Choroid plexus epithelial cell (primary cell): ENCODE measurements at places on chromosomes 13 and 19.

DNA sequence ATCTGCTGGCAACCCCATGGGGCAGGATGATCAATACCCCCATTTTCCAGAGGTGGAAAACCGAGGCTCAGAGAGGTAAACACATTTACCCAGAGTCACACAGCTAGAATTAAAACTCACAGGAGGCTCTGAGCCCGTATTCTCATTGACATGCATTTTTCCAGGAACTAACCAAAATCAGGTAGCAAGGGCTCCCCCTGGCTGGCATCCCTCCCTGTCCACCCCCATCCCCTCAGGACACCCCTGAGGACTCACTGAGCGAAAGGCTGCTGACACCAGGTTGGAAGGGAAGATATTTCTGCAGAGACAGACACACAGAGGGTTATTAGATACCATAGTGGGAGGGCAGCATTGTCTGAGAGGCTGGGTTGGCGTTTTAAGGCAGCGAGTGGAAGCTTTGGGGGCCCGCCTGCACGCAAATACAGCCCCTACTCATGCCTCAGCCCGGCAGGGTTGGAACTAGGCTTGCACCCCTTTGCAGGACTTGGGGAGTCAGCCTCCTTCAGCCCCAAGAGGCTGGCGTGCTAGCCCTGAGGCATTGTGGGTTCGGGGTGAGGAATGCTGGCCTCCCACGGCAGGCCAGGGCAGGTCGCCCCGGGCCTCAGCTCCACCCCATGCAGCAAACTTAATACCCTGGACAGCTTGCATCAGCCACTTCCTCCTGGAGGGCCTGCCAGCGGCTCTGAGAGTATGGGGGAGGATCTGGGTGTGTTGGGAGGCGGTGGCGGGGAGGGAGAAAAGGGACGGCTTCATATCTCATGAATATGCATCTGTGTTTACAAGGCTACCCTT is 3.9 kb downstream of the SLC1A5 start:
- peak; percentile 93 for DNase-seq

DNA sequence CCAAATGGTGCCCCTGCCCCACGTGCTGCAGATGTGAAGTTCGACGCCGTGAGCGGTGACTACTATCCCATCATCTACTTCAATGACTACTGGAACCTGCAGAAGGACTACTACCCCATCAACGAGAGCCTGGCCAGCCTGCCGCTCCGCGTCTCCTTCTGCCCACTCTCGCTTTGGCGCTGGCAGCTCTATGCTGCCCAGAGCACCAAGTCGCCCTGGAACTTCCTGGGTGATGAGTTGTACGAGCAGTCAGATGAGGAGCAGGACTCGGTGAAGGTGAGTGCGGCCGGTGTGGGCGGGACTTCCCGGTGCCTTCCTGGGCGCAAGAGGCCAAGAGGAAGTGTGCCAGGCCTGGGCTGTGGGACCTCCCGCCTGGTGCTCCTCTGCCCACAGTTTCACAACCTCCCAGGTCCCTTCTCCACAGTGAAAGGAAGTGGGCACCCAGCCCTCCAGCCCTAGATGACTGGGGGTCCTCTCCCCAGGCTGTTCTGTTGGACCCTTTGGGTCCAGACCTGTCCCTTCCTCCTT is 14.1 kb upstream of the RELB start:
- DNase-seq = no peak

DNA sequence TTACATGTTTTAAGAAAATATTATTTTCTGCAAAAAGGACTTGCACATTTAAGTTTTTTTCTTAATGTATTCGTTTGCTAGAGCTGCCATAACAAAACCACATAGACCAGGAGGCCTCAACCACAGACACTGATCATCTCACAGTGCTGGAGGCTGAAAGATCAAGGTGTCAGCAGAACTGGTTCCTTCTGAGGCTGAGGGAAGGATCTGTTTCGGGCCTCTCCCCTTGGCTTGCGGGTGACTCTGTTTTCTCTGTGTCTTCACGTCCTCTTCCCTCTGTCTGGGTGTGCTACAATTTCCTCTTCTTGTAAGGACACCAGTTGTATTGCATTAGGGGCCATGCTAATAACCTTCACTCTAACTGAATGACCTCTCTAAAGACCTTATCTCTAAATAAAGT is 364.2 kb downstream of the IRS2 start:
- DNase-seq = peak; percentile 13

- peak; percentile 24 for DNase-seq
Observed at GRCh38 chr13:30639671-30640070, 22.0 kb downstream of the USPL1 start.

DNA sequence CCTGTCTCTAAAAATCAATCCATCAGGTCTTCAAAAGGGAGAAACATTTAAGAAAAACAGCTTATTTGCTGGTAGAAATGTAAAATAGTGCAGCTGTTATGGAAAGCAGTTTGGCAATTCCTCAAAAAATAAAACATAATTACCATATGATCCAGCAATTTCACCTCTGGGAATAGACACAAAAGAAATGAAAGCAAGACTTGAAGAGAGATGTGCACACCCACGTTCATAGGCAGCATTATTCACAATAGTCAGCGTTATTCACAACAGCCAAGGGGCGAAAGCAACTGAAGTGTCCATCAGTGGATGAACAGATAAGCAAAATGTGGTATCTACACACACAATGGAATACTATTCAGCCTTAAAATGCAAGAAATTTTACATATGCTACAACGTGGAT is 45.1 kb upstream of the DOCK9 start:
- DNase-seq = no peak

DNA sequence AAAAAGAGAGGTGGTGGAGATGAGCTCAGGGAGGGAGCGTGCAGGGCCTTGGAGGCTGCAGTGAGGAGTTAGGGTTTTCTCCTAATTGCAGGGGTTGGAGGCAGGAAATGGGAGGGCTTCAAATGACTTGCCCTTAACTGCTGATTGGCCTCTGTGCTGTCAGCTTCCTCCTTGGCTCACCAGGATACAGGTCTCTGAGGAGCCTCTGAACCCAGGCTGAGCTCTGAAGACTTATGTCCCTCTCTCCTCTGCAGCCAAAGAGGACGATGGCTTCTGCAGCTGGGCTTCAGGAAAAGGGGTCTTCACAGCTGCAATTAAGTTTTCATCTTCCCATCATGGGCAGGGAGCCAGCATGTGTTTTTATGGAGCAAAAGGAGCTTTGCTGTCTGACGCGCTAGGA is 6.7 kb upstream of the RANBP3 start:
- DNase-seq = no peak

GRCh38 chr13:30857636-30858035 is 48.4 kb upstream of the MEDAG start:
- no peak for DNase-seq

DNA sequence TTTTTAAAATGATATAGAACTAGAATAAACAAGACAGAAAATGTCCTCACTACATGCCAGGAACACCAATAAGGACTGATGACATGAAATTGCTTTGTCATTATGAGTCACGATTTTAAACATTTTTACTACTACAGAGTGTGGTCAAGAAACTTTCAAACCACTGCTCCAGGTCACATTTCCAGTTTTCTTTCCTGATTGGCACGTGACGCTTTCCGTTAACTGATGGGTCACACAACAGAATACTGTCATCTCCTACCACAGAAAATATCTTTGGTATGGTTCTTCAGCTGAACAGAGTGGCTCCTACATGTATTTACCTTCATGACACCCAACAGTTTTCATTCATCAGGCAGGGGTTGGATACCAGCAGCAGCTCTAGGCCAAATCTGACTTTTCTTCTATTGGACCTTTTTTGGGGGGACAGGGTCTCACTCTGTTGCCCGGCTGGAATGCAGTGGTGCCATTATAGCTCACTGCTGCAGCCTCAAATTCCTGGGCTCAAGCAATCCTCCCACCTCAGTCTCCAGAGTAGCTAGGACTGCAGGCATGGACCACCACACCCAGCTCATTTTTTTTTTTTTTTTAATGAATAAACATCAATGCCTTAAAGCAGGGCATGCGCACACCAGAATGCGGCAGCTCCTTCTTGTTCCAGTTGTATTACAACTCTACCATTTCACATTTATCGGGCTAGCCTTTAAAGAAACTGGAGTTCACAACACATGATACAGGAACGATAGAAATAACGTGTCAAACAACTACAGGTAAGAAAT is 147.4 kb downstream of the RNF17 start:
- peak; percentile 58 for DNase-seq

- no peak for DNase-seq
Observed at GRCh38 chr19:29259867-29260281, 46.9 kb upstream of the UQCRFS1 start.

DNA sequence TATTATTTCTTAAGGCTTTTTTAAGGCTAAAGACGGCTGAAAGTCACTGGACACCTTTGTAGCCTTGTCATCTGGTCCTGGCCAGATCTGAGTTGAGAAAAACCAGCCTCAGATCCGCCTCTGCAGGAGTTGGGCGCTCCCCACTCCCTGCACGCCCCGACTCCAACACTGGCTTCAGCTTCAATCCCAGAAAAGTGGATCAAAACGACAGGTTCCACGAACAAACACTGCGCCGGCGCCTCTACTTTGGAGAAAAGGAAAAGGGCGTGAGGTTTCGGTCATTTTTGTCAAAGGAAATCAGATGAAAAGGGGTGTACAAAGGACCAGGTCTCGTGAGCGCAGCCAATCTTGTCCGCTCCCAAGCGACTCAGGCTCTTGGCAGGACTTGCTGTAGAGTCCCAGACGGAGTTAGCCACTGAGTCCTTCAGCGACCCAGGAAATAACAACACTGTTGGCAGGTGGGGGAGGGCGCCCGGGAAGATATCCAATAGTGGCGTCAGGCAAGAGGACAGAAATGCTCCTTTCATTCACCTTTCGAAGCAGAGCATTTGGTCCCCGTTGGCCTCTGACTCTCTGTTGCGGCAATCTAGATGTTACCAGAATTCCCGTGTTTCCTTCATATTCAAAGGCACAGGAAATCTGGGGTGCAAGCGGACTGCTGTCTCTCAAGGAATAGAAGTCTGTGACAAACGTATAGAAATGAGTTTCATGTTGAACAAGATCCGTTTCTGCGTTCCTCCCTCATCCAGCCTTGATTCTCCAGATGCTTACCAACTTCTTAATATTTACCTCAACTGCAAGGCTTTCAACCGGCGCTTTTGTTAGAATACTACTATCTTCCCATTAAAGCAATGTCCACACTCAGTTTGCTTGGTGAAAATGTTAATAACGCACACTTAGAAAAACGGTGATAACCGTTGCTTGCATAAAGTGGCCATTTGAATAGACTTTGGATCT is 1.8 kb upstream of the CCNA1 start:
- DNase-seq = peak; percentile 23

GRCh38 chr13:23458989-23459388 is 25.5 kb upstream of the SACS start:
- no peak for DNase-seq

DNA sequence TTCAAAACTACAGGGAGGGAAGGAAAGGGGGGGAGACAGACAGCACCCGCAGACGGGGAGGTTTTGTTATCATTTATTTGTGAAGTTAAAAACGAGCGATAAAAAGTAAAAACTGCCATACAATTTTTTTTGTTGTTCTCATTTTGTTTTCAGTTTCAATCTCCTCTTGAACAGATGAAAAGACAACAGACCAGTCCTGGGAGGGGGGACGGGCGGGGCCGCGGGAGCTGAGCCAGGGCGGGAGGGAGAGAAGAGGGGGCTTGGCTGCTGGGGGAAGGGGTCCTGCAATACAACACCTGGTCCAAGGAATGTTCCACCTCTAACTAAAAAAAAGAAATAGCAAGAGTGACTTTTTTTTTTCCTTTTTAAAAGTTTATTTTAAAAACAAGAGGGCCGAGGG is 11.3 kb downstream of the KHSRP start:
- no peak for DNase-seq

- no peak for DNase-seq
Observed at GRCh38 chr13:111620586-111620985, 300.1 kb downstream of the TEX29 start.

- peak; percentile 33 for DNase-seq
Observed at GRCh38 chr19:39645800-39646411, 9.8 kb upstream of the LGALS16 start.

DNA sequence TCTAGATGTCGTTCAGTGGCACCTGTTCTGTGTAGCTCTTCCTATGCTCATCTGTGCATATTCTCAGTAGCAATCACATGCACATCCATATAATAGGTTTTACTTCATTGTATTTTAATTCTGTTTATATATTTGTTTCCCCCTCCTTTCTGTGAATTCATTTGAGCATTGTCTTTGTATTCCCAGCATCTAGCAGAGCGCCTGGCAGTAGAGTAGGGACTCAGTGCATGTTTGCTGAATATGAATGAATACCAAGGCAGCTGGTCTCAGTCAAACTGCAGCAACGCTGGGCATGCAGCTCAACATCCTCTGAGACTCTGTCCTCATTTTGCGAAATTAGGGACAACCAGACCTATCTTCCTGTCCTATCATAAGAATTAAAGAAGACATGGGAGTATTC is 330.1 kb downstream of the SPRY2 start:
- no peak for DNase-seq
